A549 treated with RU486 at 1 μM for 4 hours (cell line): ENCODE measurements at places on chromosomes 13 and 19. TPM values are rescaled to one million over a fixed set of nuclear protein-coding genes. Genes with fewer than 3 reads are reported as not detected.

Gene NHLRC3
- 2.8 to 6.4 TPM (median 5.6 TPM) in 5 replicates for total RNA-seq

Gene TSC22D1
- total RNA-seq = 69.1 to 99.3 TPM (median 98.1 TPM) in 5 replicates

Gene FUT3
- 0.12 to 0.15 TPM in 2 of 5 replicates, not detected in the others for total RNA-seq

Gene SLC15A1
- total RNA-seq = 0.03 to 0.07 TPM (median 0.06 TPM) in 4 of 5 replicates, not detected in the other

Gene NLRP12
- 0.02 TPM in 1 of 5 replicates, not detected in the others for total RNA-seq

Gene PPM1N
- total RNA-seq = 6.2 to 8.0 TPM (median 7.0 TPM) in 5 replicates

Gene NLRP11
- 0.06 TPM in 1 of 5 replicates, not detected in the others for total RNA-seq

Gene ZNF653
- total RNA-seq = 3.5 to 6.0 TPM (median 5.3 TPM) in 5 replicates

Gene SULT2A1
- total RNA-seq = not detected in 5 replicates

Gene FFAR3
- not detected in 5 replicates for total RNA-seq
